Activated naive CD4-positive, alpha-beta T cell treated with anti-CD3 and anti-CD28 coated beads for 36 hours (primary cell): ENCODE measurements at places on chromosomes 5 and 9.

- no peak for DNase-seq
Measured at GRCh38 chr5:7816535-7816901, 34.4 kb downstream of the CFAP90 start.

DNA sequence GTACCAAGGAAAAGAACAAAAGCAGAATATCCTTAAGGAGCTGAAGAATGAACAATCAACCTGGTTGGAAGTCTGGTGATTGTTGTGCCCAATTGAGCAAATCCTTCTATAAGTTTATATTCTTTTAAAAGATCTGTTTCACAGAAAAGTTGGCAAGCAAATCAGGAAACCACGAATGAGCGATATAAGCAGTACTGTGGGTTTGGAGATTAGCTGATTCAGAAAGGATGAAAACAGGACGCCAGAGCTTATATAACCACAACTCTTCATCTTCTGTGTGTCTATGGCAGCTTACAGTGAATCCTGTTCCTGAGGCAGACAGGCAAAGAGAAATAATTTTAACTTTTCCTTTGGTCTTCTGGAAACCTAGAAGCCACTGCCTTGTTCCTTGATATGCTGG, 61.7 kb downstream of the SLC38A9 start:
- peak; percentile 16 for DNase-seq

- no peak for DNase-seq
Measured at GRCh38 chr5:67509402-67510186, 313.0 kb upstream of the CD180 start.

DNA sequence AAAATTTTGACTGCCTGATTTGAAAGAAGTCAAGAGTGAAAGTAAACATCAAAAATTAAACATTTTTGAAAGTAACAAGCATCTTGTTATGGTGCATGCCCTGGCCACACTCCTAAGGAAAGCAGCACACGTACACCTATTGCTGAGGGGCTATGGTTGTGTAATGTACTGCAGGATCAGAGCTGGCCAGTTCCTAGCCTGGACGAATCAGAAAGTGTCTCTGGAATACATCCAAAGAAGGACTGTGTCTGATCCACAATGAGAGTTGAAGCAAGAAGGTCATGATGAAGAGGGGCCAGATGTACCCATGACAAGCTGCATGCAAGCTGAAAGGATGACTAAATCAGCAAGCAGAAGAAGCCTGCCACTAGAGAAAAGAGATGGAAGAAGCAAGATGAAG, 618.2 kb downstream of the TLE1 start:
- no peak for DNase-seq

DNA sequence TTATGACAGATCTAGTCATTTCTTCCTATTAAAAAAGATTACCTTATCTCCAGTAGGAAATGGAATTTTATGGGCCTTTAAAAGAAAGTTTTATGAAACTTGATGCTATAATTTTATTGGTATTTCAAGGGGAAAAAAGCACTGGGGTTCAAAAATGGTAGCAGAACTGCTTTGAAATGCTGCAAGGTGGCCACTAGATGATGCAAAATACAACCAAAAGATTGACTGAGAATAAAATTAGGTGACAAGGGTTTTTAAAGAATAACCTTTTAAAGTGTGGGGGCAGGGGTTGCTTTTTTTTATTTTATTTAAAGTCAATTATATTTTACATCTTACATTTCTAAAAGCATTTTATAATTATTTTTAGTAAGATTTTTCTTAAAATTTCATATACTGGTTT, 61.7 kb downstream of the KLF9 start:
- DNase-seq: no peak

GRCh38 chr9:105390871-105391270, 57.0 kb upstream of the FSD1L start:
- DNase-seq: no peak

GRCh38 chr9:109499631-109500410, 1.7 kb upstream of the PTPN3 start:
- DNase-seq: no peak

- no peak for DNase-seq
Measured at GRCh38 chr9:18806232-18807080, 226.6 kb downstream of the SAXO1 start.

DNA sequence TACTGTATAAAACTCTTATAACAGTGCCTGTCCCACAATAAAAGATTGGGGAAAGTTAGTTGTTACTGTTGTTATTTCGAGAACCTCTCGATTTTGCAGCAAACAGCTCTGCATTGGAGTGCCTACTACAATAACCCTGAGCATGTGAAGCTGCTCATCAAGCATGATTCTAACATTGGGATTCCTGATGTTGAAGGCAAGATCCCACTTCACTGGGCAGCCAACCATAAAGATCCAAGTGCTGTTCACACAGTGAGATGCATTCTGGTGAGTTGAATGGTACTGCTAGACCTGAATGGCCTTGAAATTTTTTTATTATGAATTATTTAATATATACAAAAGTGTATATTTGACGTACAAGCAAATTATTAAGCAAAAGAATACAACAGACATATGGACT, 123.2 kb downstream of the TEX10 start:
- DNase-seq: no peak

- peak; percentile 73 for DNase-seq
Measured at GRCh38 chr5:16617274-16617968, 624 bp upstream of the RETREG1 start.

- no peak for DNase-seq
Measured at GRCh38 chr9:136329211-136329627, 1.9 kb downstream of the GPSM1 start.

DNA sequence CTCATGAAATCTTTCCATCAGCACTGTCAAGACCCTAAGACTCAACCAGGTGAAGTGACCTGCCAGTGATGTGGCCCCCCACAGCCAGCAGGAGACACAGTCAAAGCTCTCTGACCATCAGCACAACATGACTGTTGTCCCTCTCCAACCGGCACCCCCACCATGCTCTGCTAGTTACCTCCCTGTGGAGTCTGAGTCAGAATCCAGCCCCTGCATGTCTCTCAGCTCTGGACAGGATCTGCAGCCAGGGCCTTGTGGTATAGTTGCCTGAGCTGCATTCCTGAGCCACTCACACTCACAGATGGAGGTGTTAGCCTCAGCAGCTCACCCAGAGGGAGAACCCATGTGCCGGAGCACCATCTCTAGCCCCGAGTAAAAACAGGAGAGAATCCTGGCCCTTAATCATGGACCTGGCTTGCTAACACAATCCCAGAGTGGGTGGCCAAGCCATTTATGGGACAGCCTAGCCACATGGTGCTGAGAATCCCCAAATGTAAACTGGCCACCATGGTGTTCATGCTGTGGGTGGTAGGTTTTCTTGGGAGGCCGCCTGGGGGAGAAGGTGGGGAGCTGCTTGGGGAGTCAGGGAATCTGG, 237.8 kb downstream of the PAPPA start:
- DNase-seq: no peak

- DNase-seq: no peak
Measured at GRCh38 chr9:37005517-37006140, 28.4 kb downstream of the PAX5 start.

GRCh38 chr5:180253036-180253824, 38.7 kb downstream of the MAPK9 start:
- DNase-seq: no peak

DNA sequence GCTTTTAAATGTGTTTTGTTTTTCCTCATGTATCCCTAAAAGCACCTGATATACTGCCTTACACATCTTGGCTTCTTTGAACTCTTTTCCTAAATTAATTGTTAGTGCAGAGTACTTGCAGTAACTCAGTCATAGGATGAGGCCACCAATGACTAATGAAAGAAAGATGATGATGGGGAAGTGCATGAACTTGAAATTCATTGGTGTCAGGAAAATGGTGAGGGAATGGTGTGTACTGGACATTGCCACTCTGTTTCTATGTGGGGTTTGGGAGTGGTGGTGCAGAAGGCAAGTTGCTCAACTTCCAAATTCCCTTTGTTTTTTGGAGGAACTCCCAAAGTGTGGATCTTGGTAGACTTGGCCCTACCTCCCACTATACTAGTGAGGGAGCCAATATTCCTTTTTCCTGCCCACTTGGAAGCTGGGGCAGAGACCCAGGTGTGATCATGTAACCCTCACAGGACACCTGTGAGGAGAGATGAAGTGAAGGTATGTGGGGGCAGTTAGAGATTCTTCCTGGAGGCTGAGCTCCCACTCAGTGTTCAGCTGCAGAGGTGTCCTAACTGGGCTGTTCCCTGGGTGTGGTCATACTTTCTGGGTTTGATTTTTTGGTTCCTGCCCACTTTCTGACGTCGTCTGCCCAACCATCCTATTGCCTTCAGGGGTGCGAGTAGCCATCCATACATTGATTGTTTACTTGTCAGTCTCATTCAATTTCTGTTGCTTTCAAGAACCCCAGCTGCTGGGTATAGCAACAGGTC, 298.5 kb downstream of the MAST4 start:
- no peak for DNase-seq

- no peak for DNase-seq
Measured at GRCh38 chr5:97009212-97009898, 73.5 kb downstream of the LNPEP start.

DNA sequence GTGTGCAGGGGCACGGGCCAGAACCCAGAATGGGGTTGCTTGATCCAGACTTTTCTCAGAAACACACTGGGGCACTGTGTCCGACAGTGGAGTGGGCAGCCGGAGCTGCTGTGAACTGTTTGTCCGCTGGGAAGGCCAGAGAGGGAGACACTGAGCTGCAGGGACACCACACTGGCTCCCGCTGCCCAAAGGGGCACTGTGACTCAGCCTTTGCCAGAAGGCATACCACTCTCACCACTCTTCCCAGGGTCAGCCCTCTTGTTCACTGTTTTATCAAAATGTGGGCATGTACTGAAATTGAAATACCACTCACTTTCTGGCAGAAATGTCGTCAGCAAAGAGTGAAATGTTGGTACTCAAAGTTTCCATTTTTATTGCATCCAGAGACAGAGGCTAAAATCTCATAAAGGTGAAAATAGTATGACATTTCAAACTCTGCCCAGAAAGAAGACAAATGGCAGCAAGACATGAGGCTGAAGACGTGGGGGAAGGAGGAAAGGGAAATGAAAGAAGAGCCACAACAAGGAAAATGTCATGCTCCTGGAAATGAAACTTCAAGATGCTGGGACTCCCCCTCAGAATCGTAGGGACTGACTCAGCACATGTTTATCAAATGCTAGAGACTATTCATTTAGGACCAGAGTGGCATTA, 4.5 kb upstream of the IL7R start:
- DNase-seq: peak; percentile 78

DNA sequence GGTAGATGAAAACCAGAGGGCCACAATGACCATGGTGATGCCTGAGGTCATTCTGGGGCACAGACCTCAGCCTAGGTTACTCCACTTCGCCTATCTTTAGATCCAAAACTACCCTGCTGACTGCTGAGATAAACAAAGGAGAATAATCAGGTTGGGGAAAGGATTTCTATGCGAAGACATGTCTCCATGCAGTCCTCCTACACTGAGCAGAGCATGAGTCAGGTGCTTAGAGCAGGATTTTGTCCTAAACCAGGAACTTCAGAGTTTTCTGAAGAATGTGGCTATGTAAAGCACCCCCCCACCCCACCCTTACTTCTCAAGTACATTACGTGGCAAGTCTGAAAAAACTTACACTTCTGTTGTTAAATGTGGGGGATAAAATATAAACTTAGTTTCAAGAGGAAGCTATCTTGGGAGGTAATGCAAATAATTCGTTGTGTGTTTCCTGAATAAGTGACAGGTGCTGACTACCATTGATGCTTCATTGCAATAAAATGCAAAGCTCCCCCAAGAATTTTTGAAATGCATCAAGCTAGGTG, 19.4 kb downstream of the PDCD1LG2 start:
- DNase-seq: no peak

DNA sequence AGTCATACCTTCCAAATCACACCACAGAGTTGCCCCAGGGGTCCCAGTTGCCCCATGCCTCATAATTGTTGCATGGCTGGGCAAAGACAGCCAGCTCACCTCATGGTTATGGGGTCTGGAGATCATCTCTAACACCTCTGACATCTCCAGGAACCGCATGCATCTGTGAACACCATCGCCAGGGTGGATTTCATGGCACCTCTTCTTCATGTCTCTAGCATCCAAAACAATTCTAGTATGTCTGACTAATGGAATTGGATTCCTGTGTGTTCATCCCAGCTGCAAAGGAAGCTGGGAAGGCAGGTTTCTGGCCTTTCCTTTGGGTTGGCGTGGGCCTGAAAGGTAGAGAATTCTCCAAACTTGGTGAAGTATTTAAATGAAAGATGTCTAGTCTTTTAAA, 122.3 kb upstream of the ABCA1 start:
- no peak for DNase-seq

DNA sequence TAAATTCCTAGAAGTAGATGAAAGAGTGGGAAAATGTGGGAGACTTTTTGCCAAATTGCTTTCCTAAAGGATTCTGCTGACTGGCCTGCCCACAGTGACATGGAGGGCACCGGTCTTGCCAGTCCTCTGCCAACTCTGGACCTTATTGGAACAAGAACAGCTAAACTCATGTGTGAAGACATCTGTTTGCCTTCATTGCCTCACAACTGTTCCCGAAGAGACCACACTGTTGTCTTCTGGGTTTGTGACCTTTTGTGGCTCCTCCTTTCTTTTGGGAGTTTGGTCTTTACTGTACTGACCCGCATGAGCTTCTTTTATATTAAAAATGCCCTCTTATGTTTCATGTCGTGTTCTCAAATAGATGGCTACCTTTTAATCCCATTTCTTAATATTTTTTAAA, 16.1 kb upstream of the WNK2 start:
- no peak for DNase-seq

GRCh38 chr5:154071799-154072413, 33.1 kb downstream of the MFAP3 start:
- no peak for DNase-seq

DNA sequence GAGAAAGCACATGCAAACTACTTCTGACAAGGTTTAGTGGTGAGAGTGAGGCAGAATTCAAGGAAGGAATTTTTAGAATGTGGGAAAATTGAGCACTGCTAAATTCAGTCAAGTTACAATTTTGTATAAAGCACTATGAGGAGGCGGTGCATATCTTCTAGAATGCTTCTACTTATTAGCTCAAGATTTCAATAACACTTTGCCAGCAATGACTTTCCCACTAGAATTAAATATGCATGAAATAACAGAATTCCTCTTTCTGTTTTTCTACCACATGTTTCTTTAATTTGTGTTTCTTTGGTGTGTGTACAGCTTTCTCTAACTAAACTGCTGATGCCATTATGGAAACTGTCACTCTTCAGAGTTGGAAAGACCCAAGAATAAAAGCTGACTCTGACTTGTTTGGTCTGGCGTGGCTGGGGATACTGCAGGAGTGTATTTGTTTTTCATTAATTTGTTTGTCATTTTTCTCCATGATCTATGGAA, 163.5 kb downstream of the ARSB start:
- DNase-seq: no peak

GRCh38 chr9:126612326-126612812, 1.4 kb upstream of the LMX1B start:
- DNase-seq: no peak

- DNase-seq: no peak
Measured at GRCh38 chr5:101292199-101292598, 389.1 kb upstream of the ST8SIA4 start.

DNA sequence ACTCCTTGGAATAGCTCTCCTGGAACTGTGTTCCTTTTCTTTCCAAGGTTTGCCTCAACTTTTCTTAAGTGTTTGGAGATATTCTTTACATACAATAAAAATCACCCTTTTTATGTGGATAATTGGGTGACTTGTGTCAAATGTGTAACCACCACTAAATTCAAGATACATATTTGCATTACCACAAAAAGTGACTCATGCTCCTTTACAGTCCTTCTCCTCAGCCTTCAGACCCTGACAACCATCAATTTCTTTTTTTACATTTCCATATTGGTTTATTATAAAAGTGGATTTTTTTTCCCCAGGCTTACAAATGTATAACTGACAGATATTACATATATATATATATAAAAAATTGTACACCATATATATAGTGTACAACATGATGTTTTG, 372.0 kb upstream of the KCNN2 start:
- no peak for DNase-seq
